ENCODE measurements at places on chromosomes 16 and 17.

DNA sequence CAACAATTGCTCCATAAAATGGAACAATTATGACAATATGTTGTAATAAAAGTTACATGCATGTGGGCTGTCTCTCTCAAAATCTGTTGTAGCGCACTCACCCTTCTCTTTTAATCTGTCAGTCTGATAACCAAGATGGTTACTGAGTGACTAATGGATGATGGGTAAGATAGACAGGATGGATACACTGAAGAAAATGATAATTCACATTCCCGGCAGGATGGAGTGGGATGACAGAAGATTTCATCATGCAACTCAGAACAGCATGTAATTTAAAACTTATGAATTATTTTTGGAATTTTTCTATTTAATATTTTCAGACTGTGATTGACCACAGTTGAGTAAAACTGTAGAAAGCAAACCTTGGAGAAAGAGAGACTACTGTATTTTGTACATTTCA lies 30.5 kb downstream of the CDH13 start:
- DNase-seq, result peak; percentile 86

GRCh38 chr17:10613775-10614513 lies 43.2 kb downstream of the MYH3 start:
- DNase-seq, result no peak

GRCh38 chr17:15180121-15180561 lies 85.0 kb downstream of the PMP22 start:
- DNase-seq, result no peak

GRCh38 chr17:51045621-51046020 lies 75.0 kb downstream of the SPAG9 start:
- no peak for DNase-seq

DNA sequence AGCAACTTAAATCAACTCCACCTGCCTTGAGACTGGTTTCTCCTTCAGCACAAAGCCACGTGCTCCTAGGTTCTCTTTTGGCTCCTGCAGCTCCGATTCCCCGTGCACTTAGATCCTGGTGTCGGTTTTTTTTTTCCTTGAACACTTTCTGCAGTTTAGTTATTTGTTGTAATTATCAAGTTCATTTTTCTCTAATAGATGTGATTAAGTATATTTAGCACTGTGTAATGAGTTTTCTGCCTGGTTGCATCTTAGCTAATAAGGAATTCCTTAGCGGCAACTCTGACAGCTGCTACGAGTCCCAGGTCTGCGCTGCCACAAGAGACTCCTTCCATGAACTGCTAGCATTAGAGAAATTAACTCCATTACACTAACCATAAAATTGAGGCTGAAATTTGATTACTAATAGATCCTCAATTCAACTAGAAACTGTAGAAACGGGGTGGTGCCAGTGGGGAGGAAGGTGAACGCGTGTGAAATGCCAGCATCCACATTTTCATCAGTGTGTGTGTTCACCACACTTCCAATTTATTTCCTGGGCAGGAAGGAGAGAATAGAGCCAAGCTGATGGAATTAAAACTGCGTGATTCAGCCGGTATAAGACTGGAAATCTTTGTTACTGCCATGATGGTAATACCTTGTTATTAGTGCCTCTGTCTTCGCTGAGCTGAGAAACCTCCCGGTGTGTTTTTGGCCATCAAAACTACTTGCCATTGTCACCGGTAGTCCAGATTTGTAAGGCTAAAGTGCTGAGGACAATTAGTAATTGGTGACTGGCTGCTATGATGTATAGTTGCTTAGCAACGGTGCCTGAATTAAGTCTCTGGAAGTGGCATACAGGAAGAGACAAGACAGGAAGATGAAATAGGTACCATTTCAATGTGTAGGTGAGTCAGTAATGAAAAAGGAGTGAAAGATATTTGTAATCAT lies 232.4 kb downstream of the IRX3 start:
- no peak for DNase-seq

- no peak for DNase-seq
These were observed 10.7 kb upstream of the SMTNL2 start for GRCh38 chr17:4573669-4574068.

GRCh38 chr17:16474012-16474725 lies 17.8 kb downstream of the LRRC75A start:
- DNase-seq, result no peak

GRCh38 chr17:29559640-29560039 lies 7.2 kb downstream of the ABHD15 start:
- no peak for DNase-seq

DNA sequence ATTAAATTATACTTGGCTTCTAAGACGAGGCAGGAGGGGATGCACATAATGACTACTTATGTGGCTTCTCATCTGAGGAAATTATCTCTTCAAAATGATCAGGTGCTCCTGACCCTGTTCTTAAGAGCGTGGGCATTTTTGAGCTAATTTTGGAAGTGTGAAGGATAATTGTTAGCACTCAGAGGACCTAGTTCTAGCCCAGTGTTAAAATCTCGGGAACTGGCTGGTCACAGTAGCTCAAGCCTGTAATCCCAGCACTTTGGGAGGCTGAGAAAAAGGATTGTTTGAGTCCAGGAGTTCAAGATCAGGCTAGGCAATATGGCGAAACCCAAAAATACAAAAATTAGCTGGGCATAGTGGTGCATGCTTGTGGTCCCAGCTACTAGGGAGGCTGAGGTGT lies 103.0 kb upstream of the DHX40 start:
- DNase-seq, result no peak

GRCh38 chr17:50633683-50634082 lies 998 bp upstream of the ABCC3 start:
- no peak for DNase-seq

- DNase-seq, result no peak
These were observed 14.7 kb upstream of the MEOX1 start for GRCh38 chr17:43676471-43676870.

- DNase-seq, result peak; percentile 74
These were observed at the start of gene FLCN for GRCh38 chr17:17237026-17237799. Gene FLCN, minus strand, starts transcription at chr17:17237168. Its CDS starts 9,031 bp downstream, at chr17:17228137.

GRCh38 chr16:54412037-54412436 lies 125.5 kb upstream of the IRX3 start:
- DNase-seq, result no peak

- DNase-seq, result no peak
These were observed 11.1 kb upstream of the TFAP4 start for GRCh38 chr16:4283939-4284338.
